ENCODE measurements at places on chromosomes 16 and 17.

DNA sequence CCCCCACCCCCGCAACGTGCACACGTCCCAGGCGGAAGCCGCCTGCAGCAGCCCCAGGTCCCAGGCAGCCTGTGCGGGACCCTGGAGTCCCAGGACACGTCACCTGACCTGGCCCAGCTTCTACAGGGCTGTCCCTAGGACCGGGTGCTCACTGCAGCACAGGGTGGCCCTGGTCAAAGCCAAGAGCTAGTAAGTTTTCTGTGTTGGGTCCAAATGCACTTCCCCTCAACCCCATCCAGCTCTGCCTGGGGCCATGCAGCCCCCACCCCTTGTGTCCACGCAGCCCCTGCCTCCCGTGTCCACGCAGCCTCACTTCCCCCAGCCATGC is 22.1 kb upstream of the PVALEF start:
- DNase-seq: no peak

DNA sequence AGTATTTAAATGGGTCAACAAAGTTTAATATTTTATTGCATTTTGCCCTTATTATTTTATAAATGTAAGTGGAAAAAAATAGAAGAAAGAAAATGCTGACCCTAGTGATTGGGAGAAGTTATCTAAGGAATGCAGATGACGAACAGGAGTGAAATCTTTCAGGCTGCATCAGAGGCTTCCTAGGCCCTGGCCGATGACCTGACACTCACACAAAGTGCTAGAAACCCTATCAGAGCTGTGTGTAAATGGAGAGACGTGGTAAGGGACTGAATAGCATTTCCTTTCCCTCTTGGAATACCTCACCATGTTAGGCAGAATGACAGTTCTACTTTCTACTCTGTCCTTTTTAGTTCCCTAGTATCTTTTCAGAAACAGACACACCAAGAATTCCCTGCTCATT is 44.9 kb upstream of the CNEP1R1 start:
- DNase-seq: peak; percentile 25

DNA sequence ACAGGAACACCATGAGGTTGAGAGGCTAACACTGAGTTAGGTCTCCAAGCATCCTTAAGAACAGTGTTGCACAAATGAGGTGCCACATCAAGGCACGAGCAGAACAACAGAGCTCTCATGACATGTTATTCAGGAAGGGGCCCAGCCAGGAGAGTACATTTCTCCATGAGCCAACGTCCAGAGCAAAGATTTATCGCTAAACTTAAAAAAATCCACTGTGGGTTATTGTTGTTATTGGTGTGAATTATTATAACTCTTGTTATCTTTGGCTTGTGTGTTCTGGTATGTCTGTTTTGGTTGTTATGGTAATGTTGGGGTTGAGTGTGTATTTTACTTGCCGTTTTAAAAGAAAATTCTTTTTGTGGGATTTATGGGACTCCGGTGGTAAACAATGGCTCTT is 68.9 kb upstream of the MSI2 start:
- no peak for DNase-seq

GRCh38 chr17:65388911-65389310 is 172.5 kb downstream of the AXIN2 start:
- peak; percentile 46 for DNase-seq

GRCh38 chr17:18968945-18969887 is 17.3 kb downstream of the SLC5A10 start:
- no peak for DNase-seq
